ENCODE measurements at places on chromosomes 13 and 19.

DNA sequence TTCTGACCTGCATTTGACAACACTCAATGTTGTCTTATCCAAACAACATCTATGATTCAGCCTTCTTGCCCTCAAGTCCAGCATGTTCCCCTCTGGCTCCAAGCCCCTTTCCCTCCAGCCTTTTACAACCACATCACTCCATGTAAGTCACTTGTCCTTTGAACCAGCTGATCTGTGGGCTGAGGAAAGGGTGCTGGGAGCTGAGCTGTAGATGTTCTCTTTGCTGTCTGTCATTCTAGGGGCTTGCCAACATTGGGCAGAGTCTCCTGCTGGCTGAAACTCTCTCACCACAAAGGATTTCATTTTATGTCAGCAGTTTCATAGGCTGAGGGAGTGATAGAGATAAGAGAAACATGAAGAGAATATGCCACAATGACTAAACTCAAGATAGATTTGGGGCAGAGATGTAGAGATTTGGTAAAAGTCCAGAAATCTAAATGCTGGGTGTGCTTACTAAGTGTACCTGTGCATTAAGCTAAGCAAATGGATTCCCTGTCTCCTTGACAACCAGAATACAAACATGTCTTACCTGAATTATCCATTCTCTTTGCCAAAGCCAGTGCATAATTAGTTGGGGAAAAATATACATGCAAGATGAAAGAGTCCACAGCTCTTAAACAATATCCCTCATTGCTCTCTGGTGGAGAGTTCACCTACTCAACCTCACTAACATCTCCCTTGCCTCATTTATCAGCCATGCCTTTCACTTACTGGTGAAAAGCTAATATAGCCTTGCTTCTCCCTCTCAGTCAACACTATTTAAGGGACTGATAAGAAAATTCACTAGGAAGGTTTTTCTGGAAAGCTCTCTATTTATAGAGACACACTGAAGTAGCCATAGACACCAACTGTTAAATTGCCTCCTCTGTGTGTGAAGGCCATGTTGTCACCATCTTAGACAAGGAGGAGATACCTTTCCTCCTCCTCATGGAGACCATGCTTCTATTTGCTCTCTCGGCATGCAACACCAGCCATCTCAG, 175.5 kb upstream of the SERP2 start:
- DNase-seq = peak; percentile 20

- DNase-seq = no peak
Measured at GRCh38 chr19:33192010-33192409, 2.1 kb upstream of the LRP3 start.

- peak; percentile 86 for DNase-seq
Measured at GRCh38 chr19:10797541-10798256, 38.3 kb downstream of the TMED1 start.

- DNase-seq = no peak
Measured at GRCh38 chr13:94395860-94396259, 83.6 kb downstream of the DCT start.

- DNase-seq = no peak
Measured at GRCh38 chr19:11373885-11374432, 507 bp upstream of the SWSAP1 start.

- DNase-seq = no peak
Measured at GRCh38 chr13:35787937-35788336, 311.4 kb upstream of the MAB21L1 start.

GRCh38 chr19:14731200-14731599, 41.4 kb downstream of the ZNF333 start:
- no peak for DNase-seq

- DNase-seq = no peak
Measured at GRCh38 chr19:7247155-7247554, 47.1 kb downstream of the INSR start.

- no peak for DNase-seq
Measured at GRCh38 chr13:74250738-74251190, 116.6 kb upstream of the KLF12 start.

GRCh38 chr13:42865768-42866102, 84.4 kb downstream of the FAM216B start:
- no peak for DNase-seq

GRCh38 chr13:30431269-30431940, 9.1 kb downstream of the UBE2L5 start:
- DNase-seq = no peak

DNA sequence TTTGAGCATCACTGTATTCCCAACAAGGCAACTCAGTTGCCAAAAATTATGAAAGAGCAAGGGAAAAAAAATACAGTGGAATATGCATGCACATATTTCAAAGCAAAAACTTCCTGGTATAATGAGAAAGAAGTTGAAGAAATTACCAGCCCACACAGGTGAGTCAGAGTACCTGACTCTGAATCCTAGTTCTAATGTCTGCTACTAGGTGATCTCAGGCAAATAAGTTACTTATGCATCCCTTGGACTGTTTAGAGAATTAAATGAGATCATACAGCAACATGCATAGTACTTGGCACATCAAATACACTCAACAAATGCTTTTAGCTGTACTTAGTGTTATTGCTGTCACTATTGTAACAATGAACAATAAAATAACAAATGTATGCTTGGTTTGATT, 144.9 kb downstream of the MIPEP start:
- no peak for DNase-seq

- no peak for DNase-seq
Measured at GRCh38 chr13:47044842-47045241, 148.0 kb upstream of the HTR2A start.

DNA sequence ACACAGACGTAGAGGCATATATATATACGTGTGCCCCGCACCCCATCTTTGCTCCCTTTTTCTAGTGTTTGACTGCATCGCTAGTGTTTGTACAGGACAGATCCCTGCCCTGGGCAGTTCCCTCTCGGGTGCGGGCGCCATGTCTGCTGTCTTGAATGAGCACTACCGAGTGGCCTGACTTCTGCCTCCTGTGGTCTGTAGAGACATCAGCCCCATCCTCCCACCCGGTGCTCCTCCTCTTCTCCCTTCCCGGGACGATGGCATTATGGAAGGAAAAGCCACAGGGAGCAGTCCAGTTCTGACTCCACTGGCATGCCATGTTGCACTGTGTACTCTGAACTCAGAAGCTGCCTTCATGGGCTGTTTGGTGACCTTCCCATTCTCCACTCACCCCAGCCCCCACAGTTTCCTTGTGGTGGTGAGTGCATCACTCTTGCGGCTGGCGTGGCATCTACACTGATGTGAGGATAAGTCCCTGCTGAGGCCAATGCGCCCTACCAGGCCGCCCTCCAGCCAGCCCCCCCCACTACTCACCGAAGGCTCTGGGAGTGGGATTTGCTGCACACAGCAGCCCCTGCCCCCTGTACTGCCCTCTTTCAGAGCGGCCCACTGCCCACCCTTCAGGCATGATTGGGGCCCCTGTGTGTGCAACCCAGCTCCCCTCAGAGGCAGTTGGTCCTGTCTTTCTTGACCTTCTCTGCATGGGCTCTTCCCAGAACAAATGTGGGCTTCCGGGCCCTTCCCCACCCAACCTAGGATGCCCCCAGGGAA, 25.2 kb downstream of the TDRD12 start:
- no peak for DNase-seq

- DNase-seq = no peak
Measured at GRCh38 chr19:34678085-34678412, 571 bp downstream of the ZNF302 start.

DNA sequence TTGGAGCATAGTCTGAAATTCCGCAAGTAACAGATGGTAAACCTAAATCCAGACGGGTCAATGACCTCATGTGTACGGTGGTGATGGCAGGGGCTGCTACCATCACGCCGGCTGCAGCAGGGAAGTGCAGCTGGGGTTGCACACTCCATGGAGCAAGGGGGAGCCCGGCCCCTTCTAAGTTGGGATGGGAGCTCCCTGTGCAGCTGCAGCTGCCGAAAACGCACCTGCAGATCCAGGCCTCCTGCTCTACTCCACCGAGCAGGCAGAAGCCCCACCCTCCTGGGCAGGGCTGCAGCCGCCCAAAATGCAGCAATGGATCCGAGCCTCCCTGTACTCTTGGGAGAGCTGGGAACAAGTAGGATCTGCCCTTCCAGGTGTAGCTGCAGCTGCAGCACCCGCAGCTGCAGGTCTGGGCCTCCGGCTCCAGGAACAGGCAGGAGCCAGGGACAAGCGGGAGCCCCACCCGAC, 25.5 kb downstream of the KBTBD6 start:
- DNase-seq = no peak

- no peak for DNase-seq
Measured at GRCh38 chr19:35755131-35755549, 1.7 kb downstream of the HSPB6 start.

- no peak for DNase-seq
Measured at GRCh38 chr19:31292639-31293185, 56.5 kb downstream of the TSHZ3 start.

GRCh38 chr19:49533551-49534488, 6.0 kb downstream of the RCN3 start:
- peak; percentile 72 for DNase-seq

DNA sequence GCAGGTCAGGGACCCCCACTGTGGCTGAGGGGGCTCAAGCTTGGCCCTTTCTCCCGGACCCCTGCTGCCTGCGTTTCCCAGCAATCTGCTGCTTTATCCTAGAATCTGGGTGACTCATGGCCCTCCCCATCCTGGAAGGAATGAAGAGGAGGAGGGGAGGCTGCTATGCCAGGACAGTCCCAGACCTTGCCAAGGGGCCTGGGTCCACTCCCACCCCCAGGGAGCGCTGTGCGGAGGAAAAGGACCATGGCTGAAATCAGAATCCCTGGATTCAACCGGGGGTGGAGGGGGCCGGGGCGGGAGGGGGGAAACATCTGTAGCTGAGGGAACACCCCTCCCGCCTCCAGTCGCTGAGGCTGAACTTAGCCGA, 20.5 kb downstream of the ZNF114 start:
- no peak for DNase-seq

- DNase-seq = no peak
Measured at GRCh38 chr13:99477493-99477892, 23.8 kb upstream of the TM9SF2 start.

GRCh38 chr13:110186231-110186855, 120.6 kb downstream of the COL4A1 start:
- no peak for DNase-seq

GRCh38 chr13:59301174-59301567, 862.6 kb downstream of the DIAPH3 start:
- DNase-seq = no peak

GRCh38 chr13:98458431-98458830, 118.5 kb downstream of the STK24 start:
- DNase-seq = no peak

GRCh38 chr13:82627183-82627582, 1255.1 kb downstream of the SLITRK1 start:
- no peak for DNase-seq

DNA sequence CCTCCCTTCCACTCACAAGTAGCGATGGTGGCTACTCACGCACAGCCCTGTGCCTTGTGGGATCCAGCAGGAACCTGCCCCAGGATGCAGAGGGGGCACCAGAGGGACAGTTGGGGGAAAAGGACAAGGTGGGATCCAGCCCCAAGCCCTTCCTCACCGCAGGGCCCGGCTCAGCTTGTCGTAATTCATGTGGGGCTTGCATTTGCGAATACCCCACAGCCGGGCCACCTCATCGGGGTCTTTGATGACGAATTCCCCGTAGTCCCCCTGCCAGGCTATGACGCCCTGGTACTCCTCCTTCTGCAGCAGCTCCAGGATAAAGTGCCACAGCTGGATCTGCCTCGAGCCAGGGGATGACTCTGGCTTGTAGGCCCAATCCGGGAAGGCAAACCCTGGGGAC, 18.5 kb downstream of the ERFL start:
- DNase-seq = no peak

DNA sequence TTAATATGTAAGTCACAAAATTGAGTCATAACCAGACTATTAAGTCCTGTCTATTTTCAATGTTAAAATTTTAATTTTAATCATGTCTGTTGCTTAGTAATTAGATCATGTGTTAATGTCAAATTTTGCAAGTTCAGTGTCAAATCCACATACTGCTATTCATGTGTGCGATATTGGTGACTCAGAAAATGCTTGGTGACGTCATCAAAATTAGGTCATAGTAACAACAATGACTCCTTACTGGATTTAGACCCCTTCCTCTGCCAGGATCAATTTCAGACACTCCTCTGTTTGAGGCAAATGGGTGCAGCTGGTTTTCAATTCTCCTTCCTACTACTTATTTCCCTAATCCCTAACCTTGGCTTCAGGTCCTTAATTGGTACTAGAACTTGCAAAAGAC, 1394.3 kb upstream of the SLC10A2 start:
- no peak for DNase-seq
